Dorsolateral prefrontal cortex (tissue), 122 donors: ENCODE measurements at places on chromosomes 2 and 18. TPM values are rescaled to one million over a fixed set of nuclear protein-coding genes. Genes with fewer than 3 reads are reported as not detected.

Gene LCT
- total RNA-seq, result not detected

DNA sequence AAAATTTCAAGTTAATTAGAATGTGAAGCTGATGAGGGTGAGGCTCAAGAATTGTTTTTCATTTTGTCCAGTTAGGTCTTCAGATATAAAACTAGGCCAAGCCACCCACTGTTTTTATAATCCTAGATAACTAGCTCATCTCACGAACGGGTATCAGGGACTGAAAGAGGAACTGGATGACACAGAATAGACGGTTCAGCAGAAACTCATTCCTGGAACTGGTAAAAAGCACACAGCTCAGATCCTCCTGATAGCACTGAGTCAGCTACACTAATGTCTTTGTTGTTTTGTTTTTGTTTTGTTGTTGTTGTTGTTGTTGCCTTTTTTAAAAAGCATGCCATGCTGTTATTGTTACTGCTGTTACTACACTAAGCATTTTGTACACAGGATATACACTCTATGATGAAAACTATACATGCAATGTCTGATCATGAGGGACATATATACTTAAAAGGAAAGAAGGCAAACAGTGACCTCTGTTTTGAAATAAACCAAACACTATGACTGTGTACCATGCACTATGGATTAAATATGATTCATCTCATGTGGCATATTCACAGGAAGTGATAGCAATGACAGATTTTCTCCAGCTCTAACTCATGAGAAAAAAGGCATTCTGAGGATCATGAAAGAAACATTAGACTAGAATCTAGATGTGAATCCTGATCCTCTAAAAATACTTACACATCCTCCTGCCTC lies 437.6 kb downstream of the NCKAP5 start:
- DNase-seq, result no peak

Gene CTNNA2
- total RNA-seq, result 140 TPM

- no peak for DNase-seq
Measured at GRCh38 chr2:127479219-127479825, 47.0 kb downstream of the IWS1 start.

Gene SERPINB3
- total RNA-seq, result not detected
